T-helper 2 cell treated with Interferon-gamma antibody and Interleukin-4, amounts not matched to agents 100 ng/mL and 5 ng/mL, for 36 hours (primary cell): ENCODE measurements at places on chromosomes 13 and 19. TPM values are rescaled to one million over a fixed set of nuclear protein-coding genes. Genes with fewer than 3 reads are reported as not detected.

Gene PDE4C
- total RNA-seq, result not detected in 2 replicates

Gene SLC1A6
- total RNA-seq, result not detected in 2 replicates

Gene KIR3DL1
- not detected in 2 replicates for total RNA-seq

Gene CD320
- 60.5 and 65.1 TPM in 2 replicates for total RNA-seq

Gene PBX4
- total RNA-seq, result 25.7 and 26.0 TPM in 2 replicates

Gene ATP5F1D
- 181 and 213 TPM in 2 replicates for total RNA-seq

Gene ATP4B
- total RNA-seq, result not detected in 2 replicates

Gene TNNI3
- not detected in 2 replicates for total RNA-seq

Gene ETV2
- total RNA-seq, result 0.80 and 1.3 TPM in 2 replicates

Gene SPACA4
- not detected in 2 replicates for total RNA-seq

Gene KANK2
- total RNA-seq, result 2.8 and 4.0 TPM in 2 replicates

Gene POGLUT2
- total RNA-seq, result 13.4 and 14.0 TPM in 2 replicates

Gene FUT2
- total RNA-seq, result not detected in 2 replicates

Gene PCSK4
- total RNA-seq, result 1.3 and 2.2 TPM in 2 replicates

Gene RNF113B
- total RNA-seq, result not detected in 2 replicates

Gene HSH2D
- 48.0 and 50.0 TPM in 2 replicates for total RNA-seq

Gene CCL25
- total RNA-seq, result 0.23 and 0.27 TPM in 2 replicates

Gene FCER2
- total RNA-seq, result 0.25 TPM in 1 of 2 replicates, not detected in the other
